ENCODE measurements at places on chromosomes 2 and 18.

DNA sequence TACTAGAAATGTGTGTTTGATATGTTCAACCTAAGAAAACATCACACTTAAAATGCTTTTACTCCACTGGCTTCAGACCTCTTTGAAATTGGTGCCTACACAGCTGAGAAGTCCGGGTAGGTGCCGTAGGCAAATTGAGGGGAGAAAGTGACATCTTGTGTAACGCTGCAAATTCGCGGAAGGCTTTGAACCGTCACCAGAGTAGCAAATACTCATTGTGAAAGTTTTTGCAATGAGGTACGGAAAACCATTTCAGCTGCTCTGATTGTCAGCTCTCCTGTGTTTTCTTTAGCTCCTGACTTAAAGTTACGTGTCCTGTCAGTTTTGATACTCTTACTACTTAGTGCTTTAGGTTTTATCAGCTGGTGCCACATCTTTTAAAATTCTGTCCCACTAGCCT is 224.5 kb downstream of the FAM210A start:
- DNase-seq = no peak

- no peak for DNase-seq
These were observed 98.4 kb downstream of the RTTN start for GRCh38 chr18:70107091-70107490.

DNA sequence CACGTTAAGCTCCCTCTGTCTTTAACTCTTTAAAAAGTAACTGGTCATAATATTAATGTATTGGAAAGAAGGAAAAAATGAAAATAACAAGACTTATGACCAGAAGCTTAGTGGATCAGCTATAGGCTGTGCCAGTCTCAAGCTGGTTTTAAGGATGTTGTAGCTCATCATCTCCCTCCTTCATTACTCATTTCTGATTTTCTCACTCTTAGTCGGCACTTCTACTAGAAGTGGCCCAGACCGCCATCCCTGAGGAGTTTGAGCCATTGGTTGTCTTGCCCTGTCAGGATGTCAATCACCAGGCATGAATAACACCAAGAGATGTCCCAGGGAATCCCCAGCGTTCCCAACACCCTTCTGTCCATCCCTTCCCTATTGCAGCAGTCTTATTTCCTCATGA is 151.5 kb downstream of the ASXL3 start:
- DNase-seq = no peak

DNA sequence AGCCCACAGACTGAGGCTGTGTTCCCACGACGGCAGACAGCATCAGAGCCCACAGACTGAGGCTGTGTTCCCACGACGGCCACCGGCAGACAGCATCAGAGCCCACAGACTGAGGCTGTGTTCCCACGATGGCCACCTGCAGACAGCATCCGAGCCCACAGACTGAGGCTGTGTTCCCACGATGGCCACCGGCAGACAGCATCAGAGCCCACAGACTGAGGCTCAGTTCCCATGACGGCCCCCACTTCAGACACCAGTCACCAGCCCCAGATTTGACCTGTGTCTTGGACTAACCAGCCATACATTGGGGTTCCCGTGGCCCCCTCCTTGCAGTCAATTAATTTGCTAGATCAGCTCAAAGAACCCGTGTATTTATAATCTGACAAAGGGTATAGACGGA is 57.8 kb upstream of the SNTG2 start:
- DNase-seq = no peak

- DNase-seq = no peak
These were observed 285.1 kb downstream of the SS18 start for GRCh38 chr18:25805323-25805722.

GRCh38 chr2:99710721-99711120 is 220.9 kb upstream of the REV1 start:
- no peak for DNase-seq

GRCh38 chr2:61951881-61952280 is 46.4 kb downstream of the COMMD1 start:
- no peak for DNase-seq

DNA sequence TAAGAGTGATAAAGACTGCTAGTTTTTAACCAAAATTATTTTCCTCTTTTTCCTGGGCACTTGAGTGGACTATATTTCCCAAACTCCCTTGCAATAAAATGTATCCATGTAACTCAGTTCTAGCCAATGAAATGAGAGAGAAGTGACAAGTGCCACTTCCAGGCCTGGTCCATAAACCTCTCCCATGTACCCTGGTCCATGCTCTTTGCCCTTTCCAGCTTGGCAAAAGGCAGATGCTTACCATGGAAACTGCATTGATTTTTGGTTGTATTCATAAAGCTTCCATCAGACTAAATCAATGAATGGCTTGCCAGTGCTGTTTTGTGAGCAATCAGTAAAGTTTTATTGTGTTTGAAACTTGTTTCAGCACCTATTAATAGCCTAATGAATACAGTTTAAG is 229.3 kb downstream of the TNS1 start:
- DNase-seq = no peak
